Fibroblast of skin of back (primary cell): ENCODE measurements at places on chromosomes 5 and 9.
A peak's percentile ranks its signal among the peaks of the same experiment; 100 is the strongest.

DNA sequence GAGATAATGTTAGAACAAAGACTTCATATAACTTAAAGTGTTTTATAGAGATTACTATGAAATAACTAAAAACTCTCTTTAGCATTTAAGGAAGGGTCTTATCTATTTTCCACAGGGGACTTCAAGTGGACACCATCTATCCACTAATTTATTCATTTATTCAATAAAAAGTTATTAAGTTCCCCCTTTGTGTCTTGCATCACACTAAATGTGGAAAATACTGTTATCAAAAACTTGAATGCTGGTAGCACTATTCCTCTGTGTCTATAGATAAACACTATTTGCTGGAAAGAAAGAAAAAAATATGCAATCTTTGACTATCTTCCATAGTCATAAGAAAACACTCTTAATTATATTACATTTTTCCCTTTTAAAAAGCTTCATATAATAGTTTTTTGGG is 20.1 kb upstream of the ZNF622 start:
- no peak for DNase-seq

GRCh38 chr5:10910261-10910660 is 149.2 kb upstream of the DAP start:
- DNase-seq = no peak

DNA sequence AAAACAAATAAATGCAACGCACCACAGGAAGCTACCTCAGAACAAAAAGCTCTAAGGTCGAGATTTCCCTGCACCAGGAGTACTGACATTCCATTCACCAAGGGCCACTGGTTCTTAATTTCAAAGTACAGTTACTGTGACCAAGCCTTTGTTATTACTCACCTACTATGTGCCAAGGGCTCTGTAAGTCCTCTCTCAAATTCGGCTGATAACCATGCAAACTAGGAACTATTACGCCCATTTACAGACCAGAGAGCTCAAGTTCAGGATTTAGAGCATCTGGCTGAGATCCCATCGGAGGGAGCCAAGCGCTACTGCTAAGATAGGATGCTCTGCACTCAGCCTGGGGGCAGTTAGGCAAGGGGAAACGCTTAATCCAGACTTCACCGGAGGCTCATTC is 5.6 kb downstream of the MYO10 start:
- DNase-seq = no peak

DNA sequence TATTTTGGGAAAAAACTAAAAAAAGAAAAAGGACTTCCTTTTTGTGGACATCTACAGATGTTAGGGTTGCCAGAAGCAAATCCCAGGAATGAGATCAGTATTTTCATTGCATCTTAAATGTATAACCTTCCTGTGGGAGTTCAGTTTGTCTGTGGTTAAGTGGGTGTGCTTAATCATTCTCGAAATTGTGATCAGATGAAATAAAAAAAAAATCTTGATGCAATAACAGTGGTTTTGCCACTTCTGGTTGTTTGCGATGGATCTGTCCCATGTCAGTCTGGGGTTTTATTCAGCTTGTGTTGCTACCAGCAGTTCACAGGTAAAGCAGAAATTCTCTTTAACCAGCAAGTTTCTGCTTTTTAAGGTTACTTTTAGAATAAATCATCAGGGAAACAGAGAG is 179.0 kb downstream of the MAN2A1 start:
- DNase-seq = peak; percentile 64

- no peak for DNase-seq
Observed at GRCh38 chr9:120905315-120906164, 21.1 kb downstream of the TRAF1 start.

DNA sequence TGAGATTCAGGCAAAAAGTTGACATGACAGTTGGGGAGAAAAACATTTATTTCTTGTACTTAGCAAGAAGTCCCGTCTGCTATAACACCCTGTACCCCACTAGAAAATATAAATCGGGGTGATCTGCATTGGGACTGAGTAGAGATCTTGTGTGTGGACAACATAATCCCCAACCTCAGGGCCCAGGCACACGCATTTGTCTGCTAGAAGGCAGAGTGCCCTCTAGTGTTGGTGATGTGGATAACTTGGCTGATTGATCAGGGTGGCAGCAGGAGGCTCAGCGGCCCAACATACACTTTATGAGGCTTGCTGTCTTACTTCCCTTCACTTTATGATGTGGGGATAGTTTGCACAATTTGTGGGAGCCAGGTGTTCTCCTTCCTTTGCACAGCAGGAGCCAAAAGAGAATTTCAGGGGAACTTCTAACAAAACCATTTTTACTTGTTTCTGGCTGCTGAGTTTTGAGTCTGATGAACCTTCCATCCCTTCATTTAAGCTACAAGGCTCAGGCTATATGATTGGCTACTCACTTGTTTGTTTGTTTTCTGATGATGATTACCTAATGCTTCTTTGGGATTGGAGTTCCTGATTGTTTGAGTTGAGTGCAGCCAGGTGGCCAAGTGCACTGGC is 263.2 kb downstream of the DMAC1 start:
- peak; percentile 44 for DNase-seq

GRCh38 chr5:11851416-11851815 is 52.8 kb downstream of the CTNND2 start:
- DNase-seq = no peak

GRCh38 chr9:111548623-111549022 is 23.6 kb downstream of the ZNF483 start:
- no peak for DNase-seq

DNA sequence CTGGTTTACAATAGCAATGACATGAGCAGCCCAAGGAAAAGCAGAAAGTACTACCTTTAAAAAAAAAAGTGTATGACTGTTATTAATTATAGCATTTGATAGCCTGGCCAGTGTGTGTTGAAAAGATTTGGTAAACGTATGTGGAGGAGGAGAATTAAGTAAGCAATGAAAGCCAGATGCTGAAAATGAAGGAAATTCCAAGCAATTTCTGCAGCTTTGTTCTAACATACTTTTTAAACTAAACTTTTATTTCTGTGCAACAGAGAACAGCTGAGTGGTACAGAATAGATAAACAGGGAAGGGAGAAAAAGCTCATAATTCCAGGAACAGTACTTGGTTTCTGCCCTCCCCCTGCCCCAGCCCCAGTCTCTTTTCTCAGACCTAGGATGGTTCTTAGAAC is 252.6 kb downstream of the ADAMTSL1 start:
- peak; percentile 55 for DNase-seq

DNA sequence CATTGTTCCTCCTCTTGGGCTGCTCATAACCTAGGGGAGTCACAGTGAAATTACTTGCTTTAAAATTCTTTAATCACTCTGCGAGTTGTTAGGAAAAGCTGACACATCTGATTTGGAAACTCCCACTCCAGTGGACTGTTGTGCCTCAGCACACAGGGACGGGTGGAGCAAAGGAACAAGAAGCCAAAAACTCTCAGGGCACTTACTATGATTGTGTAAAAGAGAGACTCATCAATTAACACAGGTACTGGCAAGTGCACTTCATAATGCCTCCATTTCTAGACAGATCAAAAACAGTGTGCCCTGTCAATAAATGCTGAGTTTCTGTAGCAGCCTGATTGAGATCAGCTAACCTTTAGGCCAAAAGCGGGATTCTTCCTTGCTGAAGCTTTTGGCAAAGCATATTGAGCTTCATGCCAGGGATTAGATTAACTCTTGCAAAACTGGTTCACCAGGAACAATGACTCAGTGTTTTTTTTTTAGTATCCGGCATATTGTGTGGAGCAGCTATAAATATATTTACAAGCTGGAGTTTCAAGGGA is 55.9 kb downstream of the TMC1 start:
- DNase-seq = peak; percentile 80

GRCh38 chr9:95620314-95620713 is 103.5 kb upstream of the PTCH1 start:
- no peak for DNase-seq

DNA sequence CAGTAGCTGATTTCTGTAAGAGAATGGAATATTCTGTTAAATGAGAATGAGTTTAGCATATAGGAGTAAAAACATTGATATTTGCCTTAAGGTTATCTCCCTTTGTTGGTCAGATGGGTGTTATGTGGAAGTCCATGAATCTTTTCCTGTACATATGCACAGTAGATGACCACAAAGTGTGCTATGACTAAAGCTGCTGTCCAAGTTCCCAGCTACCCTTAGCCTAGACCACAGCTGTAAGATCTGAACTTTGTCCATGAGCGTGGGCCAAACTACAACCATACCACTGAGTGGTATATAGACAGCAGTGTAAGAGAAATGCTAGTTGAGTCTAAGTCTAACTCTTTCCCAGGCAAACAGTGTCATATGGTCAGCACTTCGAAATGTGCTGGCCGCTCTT is 48.8 kb downstream of the CD180 start:
- DNase-seq = no peak

GRCh38 chr5:43000914-43001313 is 39.2 kb downstream of the ANXA2R start:
- DNase-seq = no peak

DNA sequence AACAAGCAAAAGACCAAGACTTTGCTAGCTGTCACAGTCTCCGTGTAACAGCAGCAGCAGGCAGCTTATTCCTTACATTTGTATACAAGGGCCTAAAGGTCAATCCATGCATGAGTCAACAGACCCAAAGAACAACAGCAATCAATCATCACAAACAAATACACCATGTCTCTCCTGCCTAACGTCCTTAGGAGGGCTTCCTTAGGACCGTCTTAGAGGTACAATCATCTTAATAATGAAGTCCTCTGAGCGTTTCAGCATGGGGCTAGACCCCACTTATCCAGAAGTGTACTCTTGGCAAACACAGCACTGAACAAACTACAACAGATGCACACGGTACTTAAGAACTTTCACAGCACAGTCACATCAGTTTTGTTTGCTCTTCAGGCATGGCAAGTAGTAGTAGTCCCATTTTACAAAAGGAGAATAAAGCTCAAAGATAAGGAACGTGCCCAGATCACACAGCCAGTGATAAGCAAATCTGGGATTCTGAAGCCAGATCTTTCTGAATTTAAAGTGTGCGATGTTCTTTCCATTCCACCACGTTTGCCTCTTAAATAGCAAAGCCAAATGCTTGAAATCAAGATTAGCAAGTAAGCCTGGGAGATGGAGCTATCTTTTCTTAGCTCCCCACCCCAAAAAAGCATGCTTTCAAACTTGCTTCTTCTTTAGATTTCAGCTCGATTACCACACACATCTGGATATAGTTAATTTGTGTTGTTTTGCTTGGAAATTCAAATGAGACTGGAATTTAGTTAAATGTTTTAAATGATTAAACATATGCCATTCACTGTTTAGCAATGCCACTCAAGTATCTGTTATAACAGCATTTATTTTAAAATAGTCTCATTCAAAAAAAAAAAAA is 24.2 kb downstream of the PSMB7 start:
- DNase-seq = peak; percentile 56

- DNase-seq = no peak
Observed at GRCh38 chr9:34518896-34519295, 3.9 kb downstream of the ENHO start.

DNA sequence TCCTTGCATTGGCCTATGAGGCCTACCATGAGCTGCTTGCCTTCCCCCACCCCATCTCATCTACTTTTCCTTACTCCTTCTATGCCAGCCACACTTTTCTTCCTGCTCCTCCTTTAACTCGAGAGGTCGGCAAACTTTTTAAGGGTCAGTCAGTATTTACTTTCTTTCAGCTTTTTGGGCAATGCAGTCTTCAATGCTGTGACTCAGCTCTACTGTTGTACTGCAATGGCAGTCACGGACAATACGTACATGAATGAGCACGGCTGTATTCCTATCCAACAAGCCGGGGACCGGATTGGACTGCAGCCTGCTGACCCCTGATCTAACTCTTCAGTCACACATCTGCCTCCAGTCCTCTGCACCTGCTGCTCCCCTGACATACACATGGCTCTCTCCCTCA is 602 bp upstream of the ACTL7A start:
- DNase-seq = no peak

GRCh38 chr9:136170006-136170901 is 34.7 kb downstream of the LHX3 start:
- DNase-seq = no peak

- DNase-seq = no peak
Observed at GRCh38 chr9:5800969-5801738, 31.8 kb downstream of the ERMP1 start.

- DNase-seq = peak; percentile 58
Observed at GRCh38 chr5:117302949-117303348, 728.3 kb upstream of the SEMA6A start.

GRCh38 chr9:130633336-130634190 is 30.8 kb upstream of the PRDM12 start:
- DNase-seq = no peak

DNA sequence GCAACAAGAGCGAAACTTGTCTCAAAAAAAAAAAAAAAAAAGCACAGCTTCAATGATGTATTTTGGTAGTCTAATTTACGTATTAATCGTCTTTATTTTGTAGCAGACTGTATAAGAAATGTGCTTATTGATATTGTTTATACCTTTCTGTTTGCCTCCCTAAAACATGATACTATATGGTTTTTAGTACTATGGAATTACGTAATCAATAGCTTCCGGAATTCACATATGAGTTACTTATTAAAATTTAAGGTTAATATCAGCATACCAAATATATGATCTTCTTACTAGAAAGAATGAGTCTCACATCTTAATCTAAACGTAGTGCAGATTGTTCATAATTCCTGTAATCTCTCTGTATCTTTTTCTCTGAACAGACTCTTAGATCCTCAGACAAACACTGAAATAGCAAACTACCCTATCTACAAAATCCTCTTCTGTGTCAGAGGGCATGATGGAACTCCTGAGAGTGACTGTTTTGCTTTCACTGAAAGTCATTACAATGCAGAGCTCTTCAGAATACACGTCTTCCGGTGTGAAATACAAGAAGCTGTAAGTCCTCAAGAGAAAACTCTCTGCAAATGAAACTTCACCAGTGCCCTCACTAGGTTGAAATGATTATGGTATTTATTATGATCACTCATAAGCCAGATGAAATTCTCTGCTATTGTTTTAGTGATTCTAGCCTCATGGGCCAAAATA is 44.4 kb upstream of the GPR21 start:
- DNase-seq = no peak

DNA sequence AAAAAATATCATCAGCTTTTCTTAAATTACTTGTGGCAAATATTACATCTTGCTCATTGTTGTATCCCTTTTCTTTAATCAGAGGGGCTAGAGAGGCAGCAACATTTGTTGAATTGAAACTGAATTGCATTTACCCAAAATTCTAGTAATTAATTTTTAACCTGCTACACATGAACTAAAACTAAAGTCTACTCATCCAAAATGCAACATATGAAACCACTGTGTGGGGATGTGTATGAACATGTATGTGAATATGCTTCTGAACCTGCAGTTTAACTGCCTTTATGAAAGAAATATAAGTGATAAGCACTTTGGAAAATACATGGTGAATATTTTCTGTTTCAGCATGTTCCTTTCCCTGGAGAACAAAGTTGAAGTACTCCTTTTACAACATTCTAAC is 158.5 kb downstream of the KIAA0825 start:
- DNase-seq = no peak

GRCh38 chr5:27810458-27810857 is 772.1 kb upstream of the CDH9 start:
- DNase-seq = peak; percentile 1

DNA sequence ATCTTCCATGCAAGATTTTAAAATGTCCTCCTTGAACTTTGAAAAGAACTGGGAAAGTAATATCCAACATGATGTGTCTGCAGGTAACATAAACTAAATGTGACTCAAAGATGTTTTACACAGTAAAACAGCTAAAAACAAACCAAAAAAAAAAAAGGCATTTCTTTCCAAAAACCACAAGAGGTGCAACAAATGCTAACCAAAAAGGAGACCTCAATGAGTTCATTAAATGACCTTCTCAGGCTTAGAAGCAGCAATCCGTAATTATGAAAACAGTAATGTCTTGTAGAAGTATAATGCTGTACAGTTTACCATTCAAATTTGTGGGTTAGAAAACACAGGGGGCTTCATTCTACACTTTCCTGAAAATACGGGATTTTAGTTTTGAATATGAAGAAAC is 2.5 kb downstream of the RNF145 start:
- no peak for DNase-seq

GRCh38 chr9:126612326-126612812 is 1.4 kb upstream of the LMX1B start:
- DNase-seq = no peak
